ENCODE measurements at places on chromosomes 3 and 15.

DNA sequence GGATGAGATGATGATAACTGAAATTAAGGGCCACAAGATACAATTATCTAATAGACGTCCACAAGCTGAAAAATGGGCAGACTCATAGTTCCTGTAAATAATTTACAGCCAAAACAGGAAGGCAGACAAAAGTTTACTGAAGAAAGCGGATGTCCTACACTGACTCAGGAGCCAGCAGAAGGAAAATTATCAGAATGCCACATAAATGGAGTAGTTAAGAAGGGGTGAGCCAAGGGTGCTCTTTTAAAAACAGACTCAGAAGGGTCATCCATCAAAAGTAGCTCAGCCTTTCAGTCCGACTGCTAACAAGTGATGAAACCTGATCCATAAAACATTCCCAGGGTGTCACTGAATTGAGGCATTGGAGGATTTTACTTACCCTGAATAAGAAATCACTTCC, 39.8 kb downstream of the TUSC7 start:
- DNase-seq: no peak

GRCh38 chr15:77870195-77871065, 207.1 kb downstream of the TBC1D2B start:
- no peak for DNase-seq

DNA sequence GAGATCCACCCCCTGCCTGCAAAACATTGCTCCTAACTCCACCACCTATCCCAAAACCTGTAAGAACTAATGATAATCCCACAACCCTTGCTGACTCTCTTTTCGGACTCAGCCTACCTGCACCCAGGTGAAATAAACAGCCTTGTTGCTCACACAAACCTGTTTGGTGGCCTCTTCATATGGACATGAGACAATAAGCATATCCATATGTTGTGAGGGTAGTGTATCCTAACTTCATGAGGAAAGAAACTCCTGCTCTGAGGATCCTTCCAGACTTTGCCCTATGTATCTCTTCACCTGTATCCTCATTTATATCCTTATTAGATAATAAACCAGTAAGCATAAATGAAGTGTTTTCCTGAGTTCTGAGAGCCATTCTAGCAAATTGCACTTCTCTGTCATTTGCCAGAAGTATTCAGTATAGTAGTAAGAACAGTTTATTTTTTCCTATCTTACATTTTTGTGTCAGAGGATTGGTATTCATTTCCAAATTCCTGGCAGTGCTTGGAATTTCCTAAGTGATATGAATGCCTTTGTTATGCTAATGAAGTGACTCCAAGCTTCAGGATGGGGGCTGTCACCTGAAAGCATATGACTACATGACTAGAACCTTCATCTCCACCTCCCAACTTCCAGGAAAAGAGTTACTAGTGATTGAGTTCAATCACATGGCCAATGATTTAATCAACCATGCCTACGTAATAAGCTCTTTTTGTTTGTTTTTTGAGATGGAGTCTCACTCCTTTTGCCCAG, 30.2 kb downstream of the TTBK2 start:
- DNase-seq: no peak

GRCh38 chr3:108202834-108203233, 19.4 kb downstream of the IFT57 start:
- no peak for DNase-seq

- DNase-seq: peak; percentile 5
These were observed 492 bp downstream of the TMCC1 start for GRCh38 chr3:129892857-129893580.

- no peak for DNase-seq
These were observed 2.9 kb upstream of the USP3 start for GRCh38 chr15:63501256-63502089.

- DNase-seq: peak; percentile 1
These were observed 595 bp downstream of the DPH6 start for GRCh38 chr15:35545316-35545823.

DNA sequence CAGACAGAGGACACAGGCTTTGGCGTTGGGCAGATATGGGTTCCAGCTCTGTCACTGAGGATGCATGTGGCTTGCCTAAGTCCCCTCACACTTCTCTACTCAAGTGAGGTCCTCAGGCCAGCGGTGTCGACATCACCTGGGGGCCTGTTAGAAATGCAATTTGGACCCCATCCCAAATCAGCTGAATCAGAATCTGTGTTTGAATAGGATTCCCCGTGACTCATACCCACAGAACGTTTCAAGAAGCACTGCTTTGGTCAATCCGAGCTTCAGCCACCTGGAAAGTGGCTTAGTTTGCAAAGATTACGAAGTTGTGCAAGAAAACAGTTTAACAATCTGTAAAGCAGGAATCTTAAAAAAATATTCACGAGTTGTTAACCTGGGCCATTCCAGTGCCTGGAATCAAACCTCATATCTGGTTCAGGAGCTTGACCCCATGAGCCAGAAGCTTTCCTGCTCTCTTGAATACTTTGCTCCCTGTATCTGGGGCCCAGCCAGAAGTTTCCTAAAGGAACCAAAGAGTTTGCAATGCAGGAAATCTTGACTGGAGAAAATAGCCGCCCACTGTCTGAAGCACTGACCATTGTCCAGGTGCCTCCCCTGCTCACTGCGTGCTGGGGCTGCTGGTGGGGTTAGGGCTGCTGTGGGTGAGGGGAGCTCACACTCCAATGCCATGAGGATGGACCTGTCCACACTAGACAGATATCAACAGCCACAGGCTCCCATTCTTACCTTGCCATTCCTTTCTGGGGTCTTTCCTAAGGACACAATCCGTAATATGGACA, 208.5 kb upstream of the LINGO1 start:
- DNase-seq: no peak

- no peak for DNase-seq
These were observed 35.6 kb upstream of the SLC6A1 start for GRCh38 chr3:10956986-10957385.

- DNase-seq: no peak
These were observed 292.4 kb upstream of the SGO1 start for GRCh38 chr3:20478436-20478835.

GRCh38 chr15:78052001-78052401, 25.5 kb downstream of the TBC1D2B start:
- no peak for DNase-seq

GRCh38 chr3:32022947-32023346, 41.4 kb downstream of the ZNF860 start:
- no peak for DNase-seq

DNA sequence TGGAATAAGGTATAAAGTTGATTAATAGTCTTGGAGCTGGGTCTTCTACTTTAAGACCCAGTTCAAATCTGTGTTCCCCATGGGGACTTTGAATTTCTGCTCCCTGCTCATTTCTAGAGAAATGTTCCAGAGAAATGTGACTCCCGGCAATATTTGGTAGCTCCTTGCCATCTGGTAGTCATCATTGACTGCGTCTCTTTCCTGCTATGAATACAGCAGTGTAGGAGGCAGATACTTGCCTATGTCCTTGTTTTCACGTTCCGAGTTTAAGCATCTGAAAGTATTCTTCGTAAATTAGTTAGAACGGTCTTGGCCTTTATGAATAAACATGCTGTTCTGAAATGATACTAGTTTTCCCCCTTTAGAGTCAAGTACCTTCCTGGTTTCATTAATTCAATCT, 352.9 kb downstream of the PTPRG start:
- no peak for DNase-seq

GRCh38 chr3:12579456-12579855, 22.6 kb downstream of the MKRN2 start:
- DNase-seq: no peak

DNA sequence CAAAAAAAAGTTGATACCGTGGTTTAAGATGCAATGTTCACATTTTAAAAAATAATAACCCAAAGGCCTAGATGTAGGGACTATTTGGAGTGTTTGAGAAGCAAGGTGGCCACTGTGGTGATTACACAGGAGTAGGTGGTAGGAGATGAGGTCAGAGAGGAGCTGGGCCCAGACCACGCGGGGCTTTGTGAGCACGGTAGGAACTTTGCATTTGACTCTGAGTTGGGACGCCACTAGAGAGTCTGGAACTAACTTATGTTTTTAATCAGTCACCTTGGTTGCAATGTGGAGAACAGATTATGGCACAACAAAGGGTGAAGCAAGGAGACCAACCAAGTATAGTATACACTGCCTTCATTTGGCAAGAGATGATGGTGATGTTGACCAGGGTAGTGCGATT, 351.7 kb downstream of the MECOM start:
- DNase-seq: no peak

GRCh38 chr15:68298336-68298735, 20.8 kb downstream of the FEM1B start:
- DNase-seq: no peak

GRCh38 chr3:108092501-108092900, 1.7 kb upstream of the CD47 start:
- no peak for DNase-seq

GRCh38 chr3:29696311-29696710, 415.4 kb downstream of the RBMS3 start:
- DNase-seq: no peak

GRCh38 chr3:17678116-17678741, 64.2 kb downstream of the TBC1D5 start:
- DNase-seq: no peak

DNA sequence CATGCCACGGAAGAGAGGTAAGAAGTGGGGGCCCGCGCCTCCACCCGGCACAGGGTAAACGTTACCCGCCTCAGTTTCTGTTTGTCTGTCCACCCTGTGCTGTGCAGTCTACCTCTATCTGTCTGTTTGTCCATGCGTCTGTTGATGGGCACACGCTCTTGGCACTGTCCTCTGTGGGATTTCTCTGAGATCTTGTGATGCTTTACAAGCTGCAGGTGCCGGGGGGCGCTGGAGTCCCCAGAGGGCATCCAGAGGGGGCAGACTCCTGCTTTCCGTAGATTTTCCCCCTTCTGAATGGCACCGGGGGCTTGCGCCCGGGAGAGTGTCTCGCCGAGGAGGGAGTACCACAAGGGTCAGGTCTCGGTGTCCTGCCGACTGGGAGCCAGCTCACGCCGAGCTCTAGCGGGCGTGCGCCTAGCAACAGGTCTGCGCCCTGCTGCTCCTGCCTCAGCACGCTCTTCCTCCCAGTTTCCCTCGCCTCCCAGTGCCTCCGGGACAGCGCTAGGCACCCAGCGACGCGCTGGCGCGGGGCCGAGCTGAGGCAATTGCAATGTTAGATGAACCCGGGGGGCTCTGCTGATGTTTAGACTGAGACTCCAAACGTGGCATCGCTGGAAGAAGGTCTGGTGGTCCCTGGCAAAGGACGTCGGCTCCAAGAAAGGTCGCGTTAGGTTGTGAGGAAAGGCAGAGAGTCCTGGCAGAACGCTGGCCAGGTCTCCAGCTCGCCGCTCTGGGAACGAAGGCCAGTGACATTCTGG, 667 bp downstream of the CEMIP start:
- no peak for DNase-seq

DNA sequence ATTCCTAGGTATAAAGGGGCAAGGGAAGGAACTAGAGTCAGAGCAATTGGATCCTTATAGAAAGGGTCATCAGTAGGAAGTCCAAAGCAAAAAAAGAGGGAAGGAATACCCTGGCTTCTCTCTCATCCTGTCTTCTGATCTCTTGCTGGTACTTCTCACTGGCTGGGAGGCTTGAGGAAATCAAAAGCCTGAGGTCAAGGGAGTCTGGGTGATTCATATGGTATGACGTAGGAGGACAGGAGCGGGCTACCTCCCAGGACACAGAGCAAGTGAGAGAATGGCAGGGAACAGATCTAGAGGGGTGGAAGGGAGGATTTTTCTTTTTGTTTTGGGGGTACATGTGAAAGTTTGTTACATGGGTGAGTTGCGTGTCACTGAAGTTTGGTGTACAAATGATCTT, 76.0 kb downstream of the CFAP20DC start:
- DNase-seq: no peak

- no peak for DNase-seq
These were observed 16.0 kb upstream of the SQOR start for GRCh38 chr15:45618813-45619212.

GRCh38 chr15:74364936-74365597, 2.4 kb downstream of the CYP11A1 start:
- DNase-seq: no peak

DNA sequence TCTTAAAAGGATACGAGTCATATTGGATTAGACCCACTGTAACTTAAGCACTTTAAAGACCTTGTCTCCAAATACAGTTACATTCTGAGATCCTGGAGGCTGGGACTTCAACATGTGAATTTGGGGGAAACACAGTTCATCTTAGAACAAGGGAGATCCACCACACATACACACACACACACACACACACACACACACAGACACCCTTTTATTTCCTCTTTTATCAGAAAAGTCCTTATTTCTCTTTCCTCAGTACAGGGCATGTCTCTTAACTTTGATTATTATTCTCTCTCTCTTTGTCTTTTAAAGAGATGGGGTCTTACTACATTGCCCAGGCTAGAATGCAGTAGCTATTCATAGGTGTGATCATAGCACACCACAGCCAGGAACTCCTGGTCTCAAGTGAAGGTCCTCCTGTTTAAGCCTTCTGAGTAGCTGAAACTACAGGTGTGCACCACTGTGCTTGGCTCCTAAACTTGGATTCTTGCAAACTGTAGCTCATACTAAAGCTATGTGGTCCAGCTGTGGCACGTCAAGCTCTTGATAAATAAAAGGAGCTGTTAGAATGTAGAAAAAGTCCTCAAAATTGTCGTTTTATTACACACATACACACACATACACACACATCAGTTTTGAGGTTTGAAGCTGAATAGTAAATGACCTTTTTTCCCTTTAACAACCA, 7.4 kb downstream of the GOLM2 start:
- no peak for DNase-seq

GRCh38 chr3:143266927-143267326, 147.4 kb downstream of the CHST2 start:
- DNase-seq: no peak

DNA sequence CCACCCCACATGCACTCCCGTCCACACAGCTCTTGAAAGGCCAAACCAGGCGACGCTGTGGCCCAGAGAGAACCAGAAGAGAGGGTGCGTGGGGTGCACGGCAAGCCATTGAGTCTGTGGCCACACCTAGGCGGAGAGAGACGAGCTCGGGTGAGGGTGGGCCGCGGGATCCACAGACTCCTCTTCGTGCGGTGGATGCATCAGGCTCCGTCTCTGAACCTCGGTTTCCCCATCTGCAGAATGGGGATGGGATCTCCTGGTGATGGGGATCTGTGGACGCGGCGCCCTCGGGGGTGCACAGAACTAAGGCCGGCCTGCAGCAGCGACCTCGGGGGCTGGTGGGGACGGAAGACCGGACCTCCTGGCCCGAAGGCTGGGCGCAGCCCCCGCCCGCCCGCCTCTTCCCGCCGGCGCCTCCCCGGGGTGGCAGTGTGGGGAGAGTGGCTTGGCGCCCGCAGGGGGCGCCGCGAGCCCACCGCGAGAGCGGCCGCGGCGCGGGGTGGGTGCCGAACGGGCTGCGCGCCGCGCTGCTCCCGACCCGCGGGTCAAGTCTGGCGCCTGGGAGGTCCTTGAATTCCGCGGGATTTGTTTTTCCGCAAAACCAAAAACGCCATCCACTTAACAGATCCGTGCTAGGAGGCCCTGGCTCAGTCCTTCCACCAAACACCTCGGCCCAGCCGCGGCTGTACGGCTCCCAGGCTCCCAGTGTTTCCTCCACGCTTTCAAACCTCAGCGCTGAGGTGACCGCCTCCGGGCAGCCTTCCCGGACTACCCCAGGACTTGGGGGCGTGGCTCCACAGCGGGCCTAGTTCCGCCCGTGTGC, 13.2 kb upstream of the ADPGK start:
- DNase-seq: no peak

- DNase-seq: no peak
These were observed 8.0 kb downstream of the TMEM45A start for GRCh38 chr3:100500320-100500880.

Measured in stimulated activated CD4-positive, alpha-beta T cell treated with anti-CD3 and anti-CD28 coated beads, Interleukin-15, amount 100 ng/mL, for 1 hour (primary cell).